ENCODE measurements at places on chromosomes 1 and 21. TPM values are rescaled to one million over a fixed set of nuclear protein-coding genes. Genes with fewer than 3 reads are reported as not detected.

Gene TRAPPC10
- 71.7 TPM for total RNA-seq

- DNase-seq: no peak
- H3K36me3 ChIP-seq: no peaks in the 10 kb centered on the region
- H3K4me1 ChIP-seq: no peaks in the 10 kb centered on the region
- no peaks in the 10 kb centered on the region for H3K27me3 ChIP-seq
These were observed 31.3 kb downstream of the VTCN1 start for GRCh38 chr1:117179471-117179870.

- no peaks in the 10 kb centered on the region for H3K36me3 ChIP-seq
- no peak overlapping the region for H3K4me3 ChIP-seq
- H3K27ac ChIP-seq: peak overlapping the region; percentile 19
- H3K4me1 ChIP-seq: peaks cover 21% of the 10 kb centered on the region
These were observed 71.7 kb downstream of the TOMM20 start for GRCh38 chr1:235056937-235057336.

Gene ITLN1
- total RNA-seq: 1.2 TPM

DNA sequence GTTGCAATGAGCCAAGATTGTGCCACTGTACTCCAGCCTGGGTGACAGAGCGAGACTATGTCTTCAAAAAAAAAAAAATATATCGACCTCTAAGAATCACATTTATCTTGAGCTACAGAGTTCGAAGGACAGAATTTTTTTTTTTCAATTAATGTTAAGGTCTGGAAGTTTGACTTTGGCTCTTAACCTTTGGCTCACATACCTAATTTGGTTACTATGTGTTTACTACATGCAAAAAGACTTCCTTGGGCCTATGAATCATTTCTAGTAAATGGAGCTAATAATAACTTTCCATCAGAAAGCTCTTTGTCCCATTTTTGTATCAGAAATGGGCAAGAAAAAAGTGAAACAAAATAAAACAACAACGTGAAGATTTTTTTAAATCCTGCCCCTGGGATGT lies 351.2 kb downstream of the SMYD3 start:
- H3K4me3 ChIP-seq: no peak overlapping the region
- peaks cover 13% of the 10 kb centered on the region for H3K4me1 ChIP-seq
- H3K36me3 ChIP-seq: no peaks in the 10 kb centered on the region
- no peak overlapping the region for H3K27ac ChIP-seq
- no peak for DNase-seq
- H3K27me3 ChIP-seq: no peaks in the 10 kb centered on the region

DNA sequence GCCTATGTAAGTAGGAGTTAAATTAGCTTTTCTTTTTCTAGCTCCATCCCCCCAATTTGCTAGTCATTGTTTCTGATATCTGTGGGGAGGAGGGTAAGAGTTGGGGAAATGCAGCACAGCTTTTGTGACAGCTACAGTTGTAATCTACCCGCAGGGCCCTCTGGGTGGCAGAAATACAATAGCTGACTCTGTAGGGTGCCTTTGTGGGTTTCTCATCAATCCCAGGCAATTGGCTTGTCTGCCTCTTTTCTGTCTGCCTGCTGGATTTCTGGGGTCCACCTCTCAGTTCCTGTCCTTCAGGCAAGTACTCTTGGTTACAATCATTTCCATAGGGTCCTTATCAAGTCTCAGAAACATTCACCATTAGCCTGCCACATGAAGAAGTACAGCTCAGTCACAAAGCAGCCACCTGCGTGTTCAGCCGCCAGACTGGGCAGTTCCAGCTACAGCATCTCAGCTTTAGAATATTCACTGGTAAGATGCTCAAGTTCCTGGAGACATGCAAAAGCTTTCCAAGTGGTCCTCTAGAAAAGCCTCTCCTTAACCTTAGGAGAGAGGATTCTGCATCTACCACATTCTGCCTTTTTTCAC lies 19.2 kb upstream of the SLC44A5 start:
- H3K27me3 ChIP-seq: no peaks in the 10 kb centered on the region
- H3K36me3 ChIP-seq: no peaks in the 10 kb centered on the region
- H3K4me1 ChIP-seq: no peaks in the 10 kb centered on the region
- H3K27ac ChIP-seq: no peak overlapping the region
- no peak overlapping the region for H3K4me3 ChIP-seq

- no peak for DNase-seq
- H3K27ac ChIP-seq: peak overlapping the region; percentile 57
- peaks cover 19% of the 10 kb centered on the region for H3K4me1 ChIP-seq
- H3K4me3 ChIP-seq: no peak overlapping the region
- H3K36me3 ChIP-seq: no peaks in the 10 kb centered on the region
- no peaks in the 10 kb centered on the region for H3K27me3 ChIP-seq
These were observed 88.1 kb upstream of the C1orf21 start for GRCh38 chr1:184298440-184299405.

Gene TAS1R1
- 0.63 TPM for total RNA-seq

DNA sequence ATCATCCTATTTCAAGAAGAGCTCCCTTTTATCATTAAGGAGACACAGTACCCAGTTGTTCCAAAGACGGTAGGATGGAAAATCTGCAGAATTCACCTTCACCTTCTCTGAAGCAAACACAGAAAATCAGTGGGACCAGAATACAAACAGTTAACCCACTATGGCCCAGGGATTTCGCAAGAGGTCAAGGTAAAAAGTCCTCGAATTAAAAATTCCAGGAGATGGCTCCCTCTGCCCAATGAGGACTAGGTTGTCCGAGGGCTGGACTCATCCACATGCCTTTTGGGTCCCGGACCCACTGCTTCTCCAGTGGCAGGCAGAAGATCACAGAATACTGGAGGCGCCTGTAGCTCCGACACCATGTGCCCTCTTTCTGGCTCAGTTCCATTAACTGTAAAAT lies 42.9 kb downstream of the RCAN1 start:
- no peak overlapping the region for H3K4me3 ChIP-seq
- H3K27me3 ChIP-seq: no peaks in the 10 kb centered on the region
- DNase-seq: no peak
- H3K4me1 ChIP-seq: no peaks in the 10 kb centered on the region
- no peaks in the 10 kb centered on the region for H3K36me3 ChIP-seq
- H3K27ac ChIP-seq: no peak overlapping the region

DNA sequence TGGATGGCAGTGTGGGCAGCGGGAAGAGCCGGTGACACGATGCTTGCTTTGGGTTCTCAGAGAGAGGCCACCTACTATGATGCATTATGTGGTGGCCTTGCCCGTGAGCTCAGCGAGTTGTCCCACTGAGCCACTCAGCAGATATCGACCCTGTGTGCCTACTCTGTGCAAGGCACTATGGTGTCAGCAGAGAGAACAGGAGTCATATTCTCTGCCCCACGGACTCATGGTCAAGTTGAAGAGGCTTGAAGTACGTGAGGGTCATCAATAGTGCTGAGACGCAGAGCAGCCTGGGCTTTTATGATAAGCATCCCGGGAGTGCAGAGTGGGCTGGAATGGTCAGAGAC lies 466.2 kb downstream of the CAMTA1 start:
- no peaks in the 10 kb centered on the region for H3K36me3 ChIP-seq
- DNase-seq: no peak
- H3K4me1 ChIP-seq: no peaks in the 10 kb centered on the region
- no peak overlapping the region for H3K27ac ChIP-seq
- H3K4me3 ChIP-seq: no peak overlapping the region

Gene TPTE
- total RNA-seq: not detected

GRCh38 chr1:119737040-119737682 lies 25.4 kb downstream of the PHGDH start:
- no peaks in the 10 kb centered on the region for H3K36me3 ChIP-seq
- H3K4me3 ChIP-seq: no peak overlapping the region
- no peaks in the 10 kb centered on the region for H3K27me3 ChIP-seq
- DNase-seq: no peak
- no peaks in the 10 kb centered on the region for H3K4me1 ChIP-seq

Gene IL20
- not detected for total RNA-seq

Gene PLCH2
- total RNA-seq: 9.5 TPM

- no peak overlapping the region for H3K27ac ChIP-seq
- peaks cover 8% of the 10 kb centered on the region for H3K4me1 ChIP-seq
- no peak overlapping the region for H3K4me3 ChIP-seq
- no peak for DNase-seq
- H3K27me3 ChIP-seq: peaks cover 75% of the 10 kb centered on the region
These were observed 7.8 kb upstream of the RIPK4 start for GRCh38 chr21:41774467-41775148.

DNA sequence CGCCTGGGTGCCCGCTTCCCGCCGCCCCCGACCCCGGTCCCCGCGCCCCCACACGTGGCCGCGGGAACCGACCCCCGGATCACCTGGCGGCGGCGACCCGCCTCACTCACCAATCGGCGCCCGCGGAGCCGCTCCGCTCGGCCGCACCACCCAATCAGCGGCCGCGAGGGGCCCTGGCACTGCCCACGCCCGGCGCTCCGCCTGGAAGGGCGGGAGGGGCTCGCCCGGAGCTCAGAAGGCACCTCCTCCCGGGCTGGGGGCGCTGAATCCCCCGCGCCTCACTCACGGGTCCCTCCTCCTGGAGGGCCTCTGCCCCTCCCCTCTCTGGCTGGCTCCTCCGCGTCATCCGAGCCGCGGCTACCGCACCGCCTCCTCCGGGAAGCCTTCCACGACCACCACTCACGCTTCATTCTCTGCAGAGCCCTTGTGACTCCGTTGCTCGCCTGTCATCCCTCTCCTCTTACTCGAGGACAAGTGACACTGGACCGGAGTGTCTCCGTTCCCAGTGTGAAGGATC lies 374 bp downstream of the SH2D5 start:
- peaks cover 3% of the 10 kb centered on the region for H3K36me3 ChIP-seq
- peaks cover 51% of the 10 kb centered on the region for H3K27me3 ChIP-seq
- H3K27ac ChIP-seq: no peak overlapping the region
- H3K4me1 ChIP-seq: peaks cover 42% of the 10 kb centered on the region

Gene FCAMR
- 0.16 TPM for total RNA-seq

- no peak for DNase-seq
- no peaks in the 10 kb centered on the region for H3K36me3 ChIP-seq
- peak overlapping the region; percentile 12 for H3K27ac ChIP-seq
- no peaks in the 10 kb centered on the region for H3K27me3 ChIP-seq
- no peak overlapping the region for H3K4me3 ChIP-seq
These were observed 133.4 kb downstream of the EDEM3 start for GRCh38 chr1:184621260-184621659.

DNA sequence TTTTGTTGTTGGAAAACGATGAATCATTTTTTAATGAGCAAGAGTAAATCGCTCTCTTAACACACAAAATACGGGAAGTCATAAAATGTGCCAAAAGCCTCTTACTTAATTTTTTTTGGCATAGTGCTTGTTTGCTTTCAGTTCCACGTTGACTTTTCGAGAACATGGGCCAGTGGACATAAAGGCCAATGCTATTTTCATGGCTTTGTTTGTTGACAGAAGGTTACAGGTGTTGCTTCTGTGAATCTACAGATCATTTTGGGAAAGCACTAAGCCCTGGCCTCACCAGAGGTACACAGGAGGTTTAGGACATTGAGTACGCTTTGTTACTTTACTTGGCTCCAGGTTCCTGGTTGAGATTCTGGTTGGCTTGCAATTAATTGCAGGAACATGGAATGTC lies 199.4 kb upstream of the HMCN1 start:
- H3K27ac ChIP-seq: no peak overlapping the region
- no peaks in the 10 kb centered on the region for H3K27me3 ChIP-seq
- no peaks in the 10 kb centered on the region for H3K4me1 ChIP-seq
- no peaks in the 10 kb centered on the region for H3K36me3 ChIP-seq
- no peak for DNase-seq
- H3K4me3 ChIP-seq: no peak overlapping the region

- H3K27ac ChIP-seq: peak overlapping the region; percentile 63
- H3K4me3 ChIP-seq: no peak overlapping the region
- no peaks in the 10 kb centered on the region for H3K36me3 ChIP-seq
- H3K27me3 ChIP-seq: no peaks in the 10 kb centered on the region
- peak; percentile 87 for DNase-seq
- H3K4me1 ChIP-seq: peaks cover 16% of the 10 kb centered on the region
These were observed 71.4 kb upstream of the RAB4A start for GRCh38 chr1:229199261-229200243.

- no peaks in the 10 kb centered on the region for H3K36me3 ChIP-seq
- no peaks in the 10 kb centered on the region for H3K27me3 ChIP-seq
- H3K4me1 ChIP-seq: no peaks in the 10 kb centered on the region
- H3K27ac ChIP-seq: no peak overlapping the region
These were observed 666.2 kb upstream of the CAMK1G start for GRCh38 chr1:208917281-208917680.

Gene PALMD
- total RNA-seq: 2.9 TPM

Gene HES5
- total RNA-seq: not detected

GRCh38 chr1:110787328-110788071 lies 85.4 kb upstream of the CD53 start:
- peak overlapping the region; percentile 84 for H3K27ac ChIP-seq
- no peaks in the 10 kb centered on the region for H3K27me3 ChIP-seq
- peak; percentile 81 for DNase-seq
- H3K4me1 ChIP-seq: peaks cover 12% of the 10 kb centered on the region
- H3K36me3 ChIP-seq: no peaks in the 10 kb centered on the region

GRCh38 chr1:145997016-145997717 lies 788 bp upstream of the TXNIP start:
- H3K27me3 ChIP-seq: no peaks in the 10 kb centered on the region
- DNase-seq: peak; percentile 93
- peak overlapping the region; percentile 96 for H3K4me3 ChIP-seq
- H3K36me3 ChIP-seq: peaks cover 37% of the 10 kb centered on the region

Gene CYP4B1
- total RNA-seq: 0.46 TPM

GRCh38 chr1:46672696-46673095 lies 1.0 kb downstream of the TEX38 start:
- no peak for DNase-seq
- no peak overlapping the region for H3K27ac ChIP-seq
- H3K4me3 ChIP-seq: no peak overlapping the region

DNA sequence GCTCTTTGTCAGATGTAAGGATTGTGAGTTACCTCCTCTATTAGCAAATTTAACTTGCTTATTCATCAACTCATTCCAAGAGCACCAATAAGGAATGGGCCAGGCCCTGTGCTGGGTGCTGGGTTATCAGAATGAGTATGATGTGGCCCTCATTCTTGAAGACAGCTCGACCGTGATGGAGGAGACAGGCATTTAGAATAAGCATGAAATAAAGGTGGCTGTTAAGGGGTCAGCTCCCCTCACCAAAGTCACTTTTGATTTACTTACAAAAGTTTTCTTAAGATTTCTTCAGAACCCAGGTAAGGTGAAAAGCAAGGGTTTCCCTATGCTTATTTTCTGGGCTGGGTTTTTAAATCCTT lies 15.3 kb upstream of the PADI1 start:
- DNase-seq: no peak
- no peak overlapping the region for H3K4me3 ChIP-seq
- H3K36me3 ChIP-seq: no peaks in the 10 kb centered on the region
- H3K27me3 ChIP-seq: no peaks in the 10 kb centered on the region

Gene PFKFB2
- 24.8 TPM for total RNA-seq

GRCh38 chr1:170789063-170789462 lies 125.1 kb downstream of the PRRX1 start:
- no peaks in the 10 kb centered on the region for H3K36me3 ChIP-seq
- no peak for DNase-seq
- no peaks in the 10 kb centered on the region for H3K4me1 ChIP-seq
- no peak overlapping the region for H3K4me3 ChIP-seq

DNA sequence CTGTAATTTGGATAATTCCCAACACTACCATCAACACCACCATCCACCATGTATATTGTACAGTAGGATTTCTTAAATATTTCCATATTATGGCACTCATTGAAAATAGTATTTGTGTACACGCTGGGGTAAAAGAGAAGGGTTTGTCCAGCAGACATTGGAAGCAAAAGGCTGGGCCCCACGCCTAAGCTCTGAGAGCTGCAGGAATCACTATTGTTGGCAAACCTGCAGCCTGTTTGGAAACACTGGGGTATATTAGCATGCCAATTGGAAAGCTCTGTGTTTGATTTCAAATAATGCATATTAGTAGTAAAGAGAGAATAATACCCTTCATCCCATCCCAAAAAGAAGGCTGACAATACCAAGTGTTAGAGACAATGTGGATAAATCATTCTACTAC lies 81.5 kb upstream of the DPYD start:
- H3K4me1 ChIP-seq: no peaks in the 10 kb centered on the region
- H3K27me3 ChIP-seq: no peaks in the 10 kb centered on the region
- no peak for DNase-seq
- H3K36me3 ChIP-seq: no peaks in the 10 kb centered on the region

Data from spleen (tissue), 13 donors.